ENCODE measurements at places on chromosomes 7 and 10. TPM values are rescaled to one million over a fixed set of nuclear protein-coding genes. Genes with fewer than 3 reads are reported as not detected.

DNA sequence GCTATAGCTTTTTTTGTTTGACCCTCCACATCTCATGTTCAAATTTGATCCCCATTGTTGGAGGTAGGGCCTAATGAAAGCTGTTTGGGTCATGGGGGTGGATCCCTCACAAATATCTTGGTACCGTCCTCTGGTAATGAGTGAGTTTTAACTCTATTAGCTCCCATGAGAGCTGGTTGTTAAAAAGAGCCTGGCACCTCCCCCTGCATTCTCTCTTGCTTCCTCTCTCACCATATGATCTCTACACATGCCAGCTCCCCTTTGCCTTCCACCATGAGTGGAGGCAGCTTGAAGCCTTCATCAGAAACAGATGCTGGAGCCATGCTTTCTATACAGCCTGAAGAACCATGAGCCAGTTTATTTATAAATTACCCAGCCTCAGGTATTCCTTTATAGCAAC, 43.0 kb upstream of the IMMP2L start:
- no peak for DNase-seq

Gene MSMB
- total RNA-seq = not detected

GRCh38 chr10:121485436-121486139, 112.7 kb downstream of the FGFR2 start:
- DNase-seq = no peak

DNA sequence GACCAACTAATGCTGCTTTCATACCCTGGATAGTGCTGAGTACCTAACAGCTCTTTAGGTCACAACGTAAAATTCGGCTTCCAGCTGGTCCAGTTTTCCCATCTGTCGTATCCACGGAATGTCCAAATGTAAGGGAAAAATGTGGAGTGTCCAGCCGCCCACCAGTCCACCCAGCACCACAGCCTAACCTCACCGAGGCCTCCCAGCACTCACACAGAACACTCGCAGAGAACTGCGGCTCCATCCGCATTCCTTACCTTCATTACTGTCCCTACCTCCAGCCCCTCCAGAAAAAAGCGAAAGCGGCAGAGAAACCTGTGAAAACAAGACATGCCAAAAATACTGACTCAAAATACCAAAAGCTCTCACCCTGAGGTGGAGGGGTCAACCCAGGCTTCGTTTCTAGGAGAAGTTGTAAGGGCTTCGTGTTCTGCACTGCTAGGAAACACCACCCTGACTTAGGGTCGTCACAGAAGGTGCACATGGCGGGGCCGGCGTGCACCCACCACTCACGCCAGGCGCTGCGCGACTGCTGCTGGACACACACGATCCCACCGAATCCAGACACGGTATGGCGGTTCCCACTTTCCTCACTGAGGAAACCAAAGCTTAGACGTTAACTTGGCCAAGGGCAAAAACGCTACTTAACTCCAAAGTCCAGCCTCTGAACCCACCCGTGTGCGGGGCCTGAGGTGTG, 73.9 kb downstream of the AMZ1 start:
- DNase-seq = no peak

DNA sequence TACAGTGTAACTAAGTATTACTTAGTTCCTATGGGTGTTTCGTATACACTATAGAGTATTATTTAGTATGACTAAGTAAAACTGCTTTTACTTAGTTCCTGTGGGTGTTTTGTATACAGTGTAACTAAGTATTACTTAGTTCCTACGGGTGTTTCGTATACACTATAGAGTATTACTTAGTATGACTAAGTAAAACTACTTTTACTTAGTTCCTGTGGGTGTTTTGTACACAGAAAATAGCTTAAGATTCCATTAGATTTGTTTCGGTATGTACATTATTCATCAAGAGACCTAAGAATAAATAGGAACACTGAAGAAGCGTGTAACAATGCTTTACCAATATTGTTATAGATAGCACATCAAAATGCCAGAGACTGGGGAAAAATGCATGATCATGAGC, 25.0 kb downstream of the IGF2BP3 start:
- DNase-seq = no peak

DNA sequence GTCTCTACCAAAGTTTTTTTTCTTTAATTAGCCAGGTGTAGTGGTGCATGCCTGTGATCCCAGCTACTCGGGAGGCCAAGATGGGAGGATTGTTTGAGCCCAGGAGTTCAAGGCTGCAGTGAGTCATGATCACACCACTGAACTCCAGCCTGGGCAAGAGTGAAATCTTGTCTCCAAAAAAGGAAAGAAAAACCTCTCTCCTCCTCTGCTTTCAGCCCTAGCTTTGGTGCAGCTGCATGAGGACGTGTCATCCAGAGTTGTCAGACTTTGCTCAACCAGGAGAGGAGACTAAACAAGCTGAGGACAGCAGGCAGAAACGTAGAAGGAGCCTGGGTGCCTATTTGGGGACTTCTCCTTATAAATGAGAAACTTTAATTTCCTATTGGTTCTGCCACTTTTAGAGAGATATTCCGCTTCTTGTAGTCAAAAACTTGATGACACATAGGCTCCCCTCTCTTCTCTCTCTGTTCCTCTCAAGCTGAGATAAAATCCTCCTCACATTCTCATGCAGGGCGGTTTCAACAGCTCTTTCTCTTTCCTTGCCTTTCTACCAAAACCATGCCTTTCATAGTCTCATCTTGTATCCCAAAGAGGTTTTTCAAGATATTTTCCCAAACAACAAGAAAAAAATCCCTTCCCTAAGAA, 205.4 kb downstream of the ARHGAP12 start:
- no peak for DNase-seq
